Airway epithelial cell (primary cell): ENCODE measurements at places on chromosomes 1 and 21. TPM values are rescaled to one million over a fixed set of nuclear protein-coding genes. Genes with fewer than 3 reads are reported as not detected.

Gene SUSD4
- 1.8 and 3.2 TPM in 2 replicates for total RNA-seq

Gene PHTF1
- total RNA-seq = 10.9 and 13.2 TPM in 2 replicates

Gene KIF17
- total RNA-seq = 0.21 and 0.74 TPM in 2 replicates

Gene OR2L8
- total RNA-seq = not detected in 2 replicates

Gene SYT6
- not detected in 2 replicates for total RNA-seq

Gene ORC1
- total RNA-seq = 14.0 and 15.3 TPM in 2 replicates

Gene LACTBL1
- not detected in 2 replicates for total RNA-seq

Gene TMEM52
- total RNA-seq = 3.4 and 8.2 TPM in 2 replicates

Gene CD52
- not detected in 2 replicates for total RNA-seq

Gene IVL
- total RNA-seq = 46.3 and 60.1 TPM in 2 replicates

Gene MACO1
- 12.9 and 13.2 TPM in 2 replicates for total RNA-seq

Gene KRTAP21-2
- not detected in 2 replicates for total RNA-seq

Gene FOXO6
- total RNA-seq = 0.28 TPM in 1 of 2 replicates, not detected in the other

Gene RRAGC
- 6.5 and 9.0 TPM in 2 replicates for total RNA-seq

Gene GON4L
- total RNA-seq = 12.6 and 13.3 TPM in 2 replicates

Gene FCER1G
- 0.42 TPM in 1 of 2 replicates, not detected in the other for total RNA-seq

Gene JAK1
- 40.4 and 45.1 TPM in 2 replicates for total RNA-seq

Gene FCMR
- 0.05 and 0.21 TPM in 2 replicates for total RNA-seq

Gene MCM3AP
- 43.1 and 55.2 TPM in 2 replicates for total RNA-seq

Gene TOE1
- total RNA-seq = 6.6 and 8.3 TPM in 2 replicates

Gene SAMD11
- 0.98 and 1.3 TPM in 2 replicates for total RNA-seq

Gene KCNK1
- total RNA-seq = 9.0 and 13.4 TPM in 2 replicates

Gene HSD11B1
- total RNA-seq = 0.79 and 1.6 TPM in 2 replicates

Gene VTCN1
- total RNA-seq = 0.35 and 0.84 TPM in 2 replicates

Gene MAN1C1
- 0.65 and 1.1 TPM in 2 replicates for total RNA-seq

Gene GJA9
- not detected in 2 replicates for total RNA-seq

Gene DMRTA2
- total RNA-seq = 6.5 and 7.9 TPM in 2 replicates

Gene RIMKLA
- not detected in 2 replicates for total RNA-seq

Gene FCRL6
- not detected in 2 replicates for total RNA-seq

Gene NUP210L
- not detected in 2 replicates for total RNA-seq

Gene STRIP1
- total RNA-seq = 24.3 and 25.1 TPM in 2 replicates

Gene AMIGO1
- total RNA-seq = 0.19 and 0.56 TPM in 2 replicates

Gene SLC44A5
- total RNA-seq = 0.07 TPM in 1 of 2 replicates, not detected in the other

Gene NBPF1
- 5.9 and 8.8 TPM in 2 replicates for total RNA-seq

Gene ZBTB48
- total RNA-seq = 7.8 and 19.4 TPM in 2 replicates

Gene GNL2
- 60.4 and 63.5 TPM in 2 replicates for total RNA-seq

Gene KRTAP10-4
- total RNA-seq = not detected in 2 replicates

Gene LRRC38
- total RNA-seq = not detected in 2 replicates

Gene MNDA
- not detected in 2 replicates for total RNA-seq
